Motor neuron (in vitro differentiated cells): ENCODE measurements at places on chromosomes 13 and 19. TPM values are rescaled to one million over a fixed set of nuclear protein-coding genes. Genes with fewer than 3 reads are reported as not detected.

PCDH9 gene
- 35.4 and 50.3 TPM in 2 replicates for total RNA-seq

IRS2 gene
- total RNA-seq: 9.6 and 10.3 TPM in 2 replicates

SYNGR4 gene
- 1.2 TPM in 1 of 2 replicates, not detected in the other for total RNA-seq

DEDD2 gene
- total RNA-seq: 25.9 and 27.8 TPM in 2 replicates

LPAR6 gene
- 3.9 and 7.2 TPM in 2 replicates for total RNA-seq
